Hair follicle dermal papilla cell (primary cell): ENCODE measurements at places on chromosomes 1 and 21. TPM values are rescaled to one million over a fixed set of nuclear protein-coding genes. Genes with fewer than 3 reads are reported as not detected.

Gene CAMK1G
- total RNA-seq, result 0.97 TPM in 1 of 2 replicates, not detected in the other

Gene FCGR1A
- total RNA-seq, result not detected in 2 replicates

Gene PTPN22
- 1.3 and 1.7 TPM in 2 replicates for total RNA-seq

Gene HAO2
- total RNA-seq, result under 0.01 TPM in 1 of 2 replicates, not detected in the other

Gene CYP4X1
- total RNA-seq, result not detected in 2 replicates

Gene FMO3
- total RNA-seq, result 0.16 and 0.61 TPM in 2 replicates

Gene PRMT2
- 167 and 171 TPM in 2 replicates for total RNA-seq

Gene OR14K1
- 0.49 TPM in 1 of 2 replicates, not detected in the other for total RNA-seq

Gene FMOD
- 1.9 and 4.9 TPM in 2 replicates for total RNA-seq

Gene NUP210L
- 0.12 and 0.16 TPM in 2 replicates for total RNA-seq

Gene CFHR2
- total RNA-seq, result not detected in 2 replicates

Gene CRYAA
- total RNA-seq, result not detected in 2 replicates

Gene SLC9C2
- not detected in 2 replicates for total RNA-seq

Gene ERI3
- total RNA-seq, result 61.2 and 61.3 TPM in 2 replicates

Gene SLC37A1
- total RNA-seq, result 0.36 and 0.65 TPM in 2 replicates

Gene AMY2A
- not detected in 2 replicates for total RNA-seq

Gene CCDC190
- 0.16 and 0.49 TPM in 2 replicates for total RNA-seq

Gene VPS45
- total RNA-seq, result 34.9 and 36.5 TPM in 2 replicates
